Activated naive CD8-positive, alpha-beta T cell treated with anti-CD3 and anti-CD28 coated beads for 36 hours (primary cell): ENCODE measurements at places on chromosomes 7 and 10. TPM values are rescaled to one million over a fixed set of nuclear protein-coding genes. Genes with fewer than 3 reads are reported as not detected.
A peak's percentile ranks its signal among the peaks of the same experiment; 100 is the strongest.

GRCh38 chr7:92636018-92636560 lies 45.9 kb upstream of the FAM133B start:
- no peak for DNase-seq
- peaks cover 77% of the 10 kb centered on the region for H3K4me1 ChIP-seq
- H3K4me3 ChIP-seq = no peak overlapping the region
- peaks cover 26% of the 10 kb centered on the region for H3K36me3 ChIP-seq

DNA sequence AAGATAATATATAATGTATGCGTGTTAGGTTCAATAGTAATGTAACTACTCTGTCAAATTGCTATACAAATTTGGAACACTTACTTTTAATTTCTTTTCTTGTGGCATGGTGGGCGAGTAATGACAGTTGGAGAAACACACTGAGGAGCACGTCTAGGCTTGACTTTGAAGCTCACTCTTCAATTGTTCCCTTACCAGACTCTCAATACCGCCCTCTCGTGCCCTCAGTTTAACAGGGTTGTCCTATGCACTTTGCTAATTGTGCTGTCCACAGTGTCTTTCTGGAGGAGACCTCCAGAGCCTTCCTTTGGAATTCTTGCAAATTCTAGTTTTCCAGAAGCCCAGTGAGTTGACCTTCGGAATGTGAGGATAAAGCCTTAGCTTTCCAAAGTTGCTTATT lies 107.2 kb upstream of the RELN start:
- H3K27ac ChIP-seq = no peak overlapping the region
- no peak overlapping the region for H3K4me3 ChIP-seq
- no peaks in the 10 kb centered on the region for H3K4me1 ChIP-seq
- DNase-seq = no peak
- peaks cover 27% of the 10 kb centered on the region for H3K27me3 ChIP-seq

GRCh38 chr7:128113839-128114238 lies 82.6 kb upstream of the LRRC4 start:
- DNase-seq = no peak
- no peaks in the 10 kb centered on the region for H3K27me3 ChIP-seq
- H3K27ac ChIP-seq = no peak overlapping the region
- H3K4me3 ChIP-seq = no peak overlapping the region
- H3K36me3 ChIP-seq = no peaks in the 10 kb centered on the region

GRCh38 chr10:92790440-92790839 lies 57.9 kb upstream of the EXOC6 start:
- no peak for DNase-seq
- no peak overlapping the region for H3K4me3 ChIP-seq

GRCh38 chr10:95401704-95402469 lies 111.1 kb upstream of the PDLIM1 start:
- DNase-seq = no peak
- H3K27ac ChIP-seq = no peak overlapping the region
- H3K4me1 ChIP-seq = peaks cover 6% of the 10 kb centered on the region
- H3K4me3 ChIP-seq = no peak overlapping the region
- H3K27me3 ChIP-seq = peaks cover 8% of the 10 kb centered on the region

GRCh38 chr10:16155834-16156233 lies 281.0 kb upstream of the PTER start:
- H3K27me3 ChIP-seq = no peaks in the 10 kb centered on the region
- no peaks in the 10 kb centered on the region for H3K36me3 ChIP-seq
- no peaks in the 10 kb centered on the region for H3K4me1 ChIP-seq
- H3K27ac ChIP-seq = no peak overlapping the region
- H3K4me3 ChIP-seq = no peak overlapping the region
- no peak for DNase-seq

DNA sequence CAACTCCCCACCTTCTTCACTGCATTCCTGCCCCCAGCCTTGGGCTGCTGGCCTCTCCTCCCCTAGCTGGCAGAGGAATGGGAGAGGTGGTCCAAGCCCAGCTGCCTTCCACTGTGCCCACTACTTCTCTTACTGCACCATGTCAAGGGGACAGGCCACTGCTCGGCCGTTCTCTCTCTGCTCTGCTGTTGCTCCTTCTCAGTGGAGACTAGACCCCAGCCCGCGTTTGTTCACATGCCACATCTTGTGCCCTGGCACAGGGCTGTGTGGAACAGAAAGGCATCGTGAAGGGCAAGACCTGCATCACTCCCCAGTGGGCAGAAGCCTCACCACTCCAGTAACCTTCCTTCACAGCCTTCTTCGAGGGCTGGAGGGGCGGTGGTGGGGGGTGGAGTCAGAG lies 711 bp upstream of the CDHR3 start:
- H3K36me3 ChIP-seq = no peaks in the 10 kb centered on the region
- DNase-seq = no peak
- no peaks in the 10 kb centered on the region for H3K4me1 ChIP-seq
- H3K27me3 ChIP-seq = no peaks in the 10 kb centered on the region
- no peak overlapping the region for H3K4me3 ChIP-seq

DNA sequence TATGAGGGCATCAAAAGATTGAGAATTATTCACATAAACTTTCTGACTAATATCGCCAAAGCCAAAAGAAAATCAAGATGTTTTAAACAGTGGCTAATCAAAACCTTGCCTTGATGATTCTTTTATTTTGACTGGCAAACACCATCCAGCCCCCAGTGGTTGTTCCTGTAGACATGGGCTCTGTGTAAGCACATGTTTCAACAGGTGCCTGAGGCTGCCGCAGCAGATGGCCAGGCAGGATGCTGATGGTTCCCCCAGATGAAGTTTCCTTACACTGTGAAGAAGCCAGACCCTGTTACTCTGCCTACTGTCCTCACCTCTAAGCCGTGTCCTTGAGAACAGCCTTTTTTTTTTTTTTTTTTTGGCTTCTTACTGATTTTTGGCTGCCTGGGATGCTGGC lies 146.5 kb downstream of the RAB11FIP2 start:
- no peaks in the 10 kb centered on the region for H3K4me1 ChIP-seq
- H3K4me3 ChIP-seq = no peak overlapping the region
- peaks cover 11% of the 10 kb centered on the region for H3K27me3 ChIP-seq
- no peaks in the 10 kb centered on the region for H3K36me3 ChIP-seq
- no peak for DNase-seq
- no peak overlapping the region for H3K27ac ChIP-seq

DNA sequence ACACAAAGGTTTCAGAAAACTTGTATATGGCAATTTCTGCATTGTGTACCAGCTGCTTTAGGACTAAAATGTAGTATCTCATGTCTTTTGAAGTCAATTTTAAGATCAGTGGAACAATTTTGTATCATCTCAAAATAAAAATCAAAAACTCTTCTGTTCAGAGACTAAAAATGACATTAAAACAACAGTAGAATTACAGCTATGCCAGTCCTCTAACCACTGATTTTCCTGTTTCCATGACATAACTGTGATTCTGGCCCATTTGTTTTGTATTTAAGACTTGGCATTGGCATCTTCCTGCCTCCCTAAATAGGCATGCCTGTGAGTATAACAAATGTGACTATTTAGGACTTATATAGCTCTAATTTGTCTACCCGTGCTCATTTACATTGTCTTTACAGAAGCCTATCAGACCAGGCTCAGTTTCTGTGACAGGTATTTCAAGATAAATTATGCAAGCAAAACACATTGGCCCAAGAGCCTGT lies 29.1 kb upstream of the VPS41 start:
- peaks cover 7% of the 10 kb centered on the region for H3K27me3 ChIP-seq
- H3K4me1 ChIP-seq = peaks cover 2% of the 10 kb centered on the region
- no peak for DNase-seq
- H3K27ac ChIP-seq = no peak overlapping the region

GRCh38 chr10:7090529-7090928 lies 320.3 kb downstream of the SFMBT2 start:
- H3K27ac ChIP-seq = no peak overlapping the region
- no peaks in the 10 kb centered on the region for H3K36me3 ChIP-seq
- H3K27me3 ChIP-seq = no peaks in the 10 kb centered on the region
- H3K4me3 ChIP-seq = no peak overlapping the region

DNA sequence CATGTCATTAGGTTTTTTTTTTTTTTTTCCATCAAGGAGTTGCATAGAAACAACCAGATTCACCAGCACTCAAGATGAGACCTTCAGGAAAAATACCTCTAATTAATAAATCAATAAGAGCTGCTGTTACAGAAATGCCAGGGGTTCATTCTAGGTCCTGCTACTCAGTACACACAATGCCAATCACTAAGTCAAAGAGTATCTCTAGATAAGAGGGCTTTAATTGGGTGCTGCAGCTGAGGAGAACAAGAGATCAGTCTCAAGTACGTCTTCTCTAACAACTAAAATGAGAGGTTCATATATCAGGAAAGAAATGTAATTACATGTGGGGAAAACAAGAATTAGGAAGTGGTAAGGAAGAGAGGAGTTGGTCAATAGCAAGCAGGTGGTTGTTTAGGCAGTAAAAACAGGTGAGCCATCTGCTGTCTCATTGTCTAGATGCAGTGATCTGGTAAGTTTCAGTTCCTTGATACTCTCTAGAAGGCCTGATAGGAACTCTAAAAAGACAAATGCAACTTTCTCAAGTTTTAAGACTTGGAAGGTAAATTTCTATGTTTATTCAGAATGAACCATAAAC lies 272.9 kb upstream of the ZWINT start:
- no peak overlapping the region for H3K4me3 ChIP-seq
- no peaks in the 10 kb centered on the region for H3K36me3 ChIP-seq
- no peak for DNase-seq
- H3K27me3 ChIP-seq = no peaks in the 10 kb centered on the region

DNA sequence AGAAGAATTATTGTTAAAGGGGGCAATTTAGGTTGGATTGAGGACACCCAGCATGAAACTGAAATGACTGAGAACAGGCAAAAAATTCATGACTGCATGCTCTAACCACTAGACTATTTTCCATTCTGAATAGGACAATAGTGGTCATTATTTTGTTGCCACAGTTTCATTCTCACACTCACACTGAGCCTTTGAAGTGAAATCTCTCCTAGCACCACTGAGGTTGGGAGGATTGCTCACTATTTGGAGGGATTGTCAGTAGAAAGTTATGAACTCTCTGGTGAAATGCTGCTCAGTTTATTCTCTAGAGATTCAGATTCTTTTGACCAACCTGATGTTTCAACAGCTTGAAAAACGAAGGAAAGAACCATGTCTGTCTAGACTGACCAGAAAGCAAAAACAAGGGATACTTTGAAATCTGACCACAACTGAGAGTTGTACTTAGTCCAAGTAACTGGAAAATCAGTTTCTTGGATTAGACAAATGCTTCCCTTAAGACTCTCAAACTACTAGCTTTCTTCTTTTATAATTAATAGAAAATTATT lies 191.2 kb downstream of the DYNC1I1 start:
- DNase-seq = no peak
- no peak overlapping the region for H3K4me3 ChIP-seq
- H3K27me3 ChIP-seq = peaks cover 7% of the 10 kb centered on the region
- H3K27ac ChIP-seq = no peak overlapping the region
- H3K36me3 ChIP-seq = no peaks in the 10 kb centered on the region

DNA sequence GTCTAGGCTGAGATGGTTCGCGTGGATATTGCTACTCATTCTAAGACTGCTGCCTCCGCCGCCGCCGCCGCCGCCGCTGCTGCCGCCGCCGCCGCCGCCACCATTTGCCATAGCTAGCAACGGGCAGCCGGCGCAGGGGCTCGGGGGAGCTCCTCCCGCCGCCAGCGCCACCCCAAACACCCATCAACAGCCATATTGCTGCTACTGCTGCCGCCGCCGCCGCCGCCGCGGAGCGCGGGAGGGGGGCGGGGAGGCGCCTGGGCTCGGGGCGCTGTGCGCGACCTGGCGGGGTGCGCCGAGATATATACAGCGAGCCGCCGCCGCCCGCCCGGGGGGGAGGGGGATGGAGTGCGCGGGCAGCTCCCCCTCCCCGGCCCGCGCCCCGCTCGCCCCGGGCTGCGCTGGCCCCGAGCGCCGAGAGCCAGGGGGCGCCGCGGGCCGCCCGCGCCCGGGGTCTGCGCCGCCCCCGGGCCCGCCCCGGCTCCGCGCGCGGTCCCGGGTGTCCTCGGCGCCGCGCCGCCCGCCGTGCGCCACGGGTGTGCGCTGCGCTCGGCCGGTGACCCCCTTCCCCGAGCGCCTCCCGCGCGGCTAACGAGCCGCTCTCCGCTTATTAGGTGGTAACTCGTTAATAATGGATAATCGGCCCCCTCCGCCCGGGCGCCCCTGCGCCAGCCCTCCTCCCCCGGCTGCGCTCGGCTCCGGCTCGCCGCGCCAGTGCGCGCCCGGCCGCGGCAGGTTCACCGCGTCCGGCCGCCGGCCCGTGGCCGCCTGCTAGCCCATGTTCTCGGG lies at the start of gene KCNMA1:
KCNMA1 (minus strand) TSS at position 277 of the 789 bp plus-strand sequence.
- no peak within 1 kb of the TSS for H3K27ac ChIP-seq
- peak within 1 kb of the TSS; percentile 84 for H3K4me3 ChIP-seq
- peaks cover 78% of the 10 kb centered on the region for H3K27me3 ChIP-seq
- H3K4me1 ChIP-seq = peaks cover 4% of the 10 kb centered on the region
- no peaks in the 10 kb centered on the region for H3K36me3 ChIP-seq
- DNase-seq = peak; percentile 27

- DNase-seq = no peak
- no peak overlapping the region for H3K27ac ChIP-seq
- no peaks in the 10 kb centered on the region for H3K4me1 ChIP-seq
- H3K4me3 ChIP-seq = no peak overlapping the region
- no peaks in the 10 kb centered on the region for H3K27me3 ChIP-seq
Measured at GRCh38 chr7:124440081-124440480, 325.5 kb downstream of the GPR37 start.

- DNase-seq = no peak
- H3K27me3 ChIP-seq = no peaks in the 10 kb centered on the region
- no peak overlapping the region for H3K4me3 ChIP-seq
- H3K27ac ChIP-seq = no peak overlapping the region
- H3K4me1 ChIP-seq = peaks cover 16% of the 10 kb centered on the region
Measured at GRCh38 chr7:38410056-38410455, 136.6 kb upstream of the TARP start.

DNA sequence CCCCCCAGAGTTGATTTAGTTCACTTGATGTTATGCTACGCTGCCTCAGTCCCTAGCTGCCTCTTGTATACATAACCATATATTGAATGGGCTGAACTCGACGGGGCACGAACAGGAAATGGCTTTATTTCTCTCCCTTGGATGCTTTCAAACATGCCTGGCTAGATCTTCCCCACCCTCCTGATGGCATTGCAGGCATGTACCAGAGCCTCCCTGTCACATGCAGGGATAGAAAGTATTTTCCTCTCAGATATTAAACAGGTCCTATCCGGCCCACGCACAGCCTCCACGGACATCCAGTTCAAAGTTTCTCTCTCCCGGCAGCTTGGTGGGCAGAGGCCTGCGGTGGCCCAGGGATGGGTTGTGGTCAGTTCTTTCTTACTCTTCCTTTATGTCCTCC lies 422.1 kb downstream of the RPS24 start:
- no peaks in the 10 kb centered on the region for H3K36me3 ChIP-seq
- no peaks in the 10 kb centered on the region for H3K4me1 ChIP-seq
- no peaks in the 10 kb centered on the region for H3K27me3 ChIP-seq
- no peak overlapping the region for H3K27ac ChIP-seq

- H3K4me1 ChIP-seq = no peaks in the 10 kb centered on the region
- no peak overlapping the region for H3K4me3 ChIP-seq
- H3K36me3 ChIP-seq = no peaks in the 10 kb centered on the region
- DNase-seq = no peak
- no peak overlapping the region for H3K27ac ChIP-seq
Measured at GRCh38 chr10:118444069-118444468, 101.9 kb upstream of the FAM204A start.

TET1 gene
- 0.82 TPM for total RNA-seq

IDE gene
- 41.7 TPM for total RNA-seq

STEAP1B gene
- 0.18 TPM for total RNA-seq

IKZF1 gene
- 225 TPM for total RNA-seq

GTF2IRD2 gene
- 4.1 TPM for total RNA-seq

MTURN gene
- 2.3 TPM for total RNA-seq

NUTM2A gene
- total RNA-seq = 0.66 TPM

CRTAC1 gene
- total RNA-seq = not detected

LRRTM3 gene
- not detected for total RNA-seq

LAMB1 gene
- total RNA-seq = 0.32 TPM

ITPRID1 gene
- total RNA-seq = not detected

CYP3A4 gene
- total RNA-seq = not detected

ARHGAP22 gene
- not detected for total RNA-seq

PTN gene
- total RNA-seq = not detected
